ENCODE measurements at places on chromosomes 1 and 21. TPM values are rescaled to one million over a fixed set of nuclear protein-coding genes. Genes with fewer than 3 reads are reported as not detected.

Gene MATN1
- 1.1 TPM for polyA plus RNA-seq

Gene SERINC2
- polyA plus RNA-seq = 35.3 TPM

Gene EPHX1
- 25.9 TPM for polyA plus RNA-seq

Gene C4BPA
- polyA plus RNA-seq = 0.47 TPM

GRCh38 chr1:229086686-229087085 is 184.2 kb upstream of the RAB4A start:
- DNase-seq = no peak

- DNase-seq = no peak
Observed at GRCh38 chr1:198113342-198113750, 43.5 kb upstream of the NEK7 start.

GRCh38 chr1:11581445-11581991 is 72.7 kb downstream of the FBXO2 start:
- no peak for DNase-seq

DNA sequence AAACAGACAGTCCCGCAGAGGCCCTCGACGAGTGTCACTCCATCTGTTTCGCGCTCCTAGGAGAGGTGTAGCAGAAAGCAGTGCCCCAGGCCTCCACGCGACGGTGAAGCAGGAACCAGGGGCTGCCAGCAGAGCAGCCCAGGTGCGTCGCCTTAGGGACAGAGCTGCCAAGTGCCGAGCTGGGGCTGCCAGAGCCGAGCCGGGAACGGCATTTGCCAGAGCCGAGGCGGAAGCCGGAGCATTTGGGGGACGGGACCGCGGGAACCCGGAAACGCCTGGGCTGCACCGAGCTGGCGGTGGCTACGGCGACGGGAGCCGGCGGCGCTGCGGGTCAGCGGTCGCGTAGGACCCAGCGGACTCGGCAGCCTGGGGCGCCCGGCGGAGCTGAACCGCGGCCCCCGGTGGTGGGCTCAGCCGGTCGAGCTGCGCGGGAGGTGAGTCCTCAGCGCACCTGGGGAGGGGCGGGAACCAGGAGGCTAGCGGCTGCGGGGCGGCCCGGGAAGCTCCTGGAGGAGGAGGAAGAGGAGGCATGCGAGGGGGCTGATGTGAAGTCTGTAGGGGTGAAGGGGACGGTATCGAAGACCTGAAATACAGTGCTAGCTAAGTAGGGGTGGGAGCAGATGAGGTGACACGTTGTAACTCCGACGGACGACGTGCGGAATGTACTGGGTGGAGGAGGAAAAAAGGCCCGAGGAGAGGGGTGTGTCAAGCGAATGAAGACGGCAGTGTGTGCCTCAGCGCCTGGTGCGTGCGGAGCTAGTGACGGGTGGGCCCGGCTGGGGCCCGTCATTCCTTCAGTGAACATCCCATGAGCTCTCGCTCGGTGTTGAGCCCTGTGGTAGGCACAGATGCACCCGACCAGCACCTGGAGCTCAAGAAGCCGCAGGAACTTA is at the start of gene SLC35A3:
SLC35A3 (plus strand) TSS at position 268 of the 893 bp plus-strand sequence. CDS start 23,559 bp downstream, outside the sequence.
- no peak for DNase-seq

DNA sequence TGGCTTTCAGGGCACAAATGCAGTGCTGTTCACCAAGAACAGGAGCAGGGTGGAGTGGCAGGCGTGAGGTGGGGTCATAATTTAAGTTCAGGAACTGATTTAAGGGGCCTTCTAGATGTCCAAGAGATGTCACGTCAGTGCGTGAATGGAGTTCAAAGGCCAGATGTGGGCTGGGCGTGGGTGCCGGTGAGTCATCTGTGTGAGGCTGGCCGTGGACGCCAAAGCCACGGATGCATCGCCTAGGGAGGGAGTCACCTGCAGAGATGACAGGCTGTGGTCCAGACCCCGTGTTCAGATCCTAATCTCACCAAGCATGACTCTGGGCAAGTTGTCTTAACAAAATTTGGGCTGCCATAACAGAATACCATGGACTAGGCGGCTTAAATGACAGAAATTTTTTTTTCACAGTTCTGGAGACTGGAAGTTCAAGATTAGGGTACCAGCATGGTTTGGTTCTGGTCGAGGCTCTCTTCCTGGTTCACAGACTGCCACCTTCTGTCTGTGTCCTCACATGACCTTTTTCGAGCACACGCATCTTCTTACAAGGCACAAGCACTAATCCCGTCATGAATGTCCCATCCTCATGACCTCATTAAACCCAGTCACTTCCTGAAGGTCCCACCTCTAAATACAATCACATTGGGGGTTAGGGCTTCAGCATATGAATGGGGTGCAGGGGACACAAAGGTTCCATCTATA is 109.6 kb downstream of the PRDM2 start:
- no peak for DNase-seq

DNA sequence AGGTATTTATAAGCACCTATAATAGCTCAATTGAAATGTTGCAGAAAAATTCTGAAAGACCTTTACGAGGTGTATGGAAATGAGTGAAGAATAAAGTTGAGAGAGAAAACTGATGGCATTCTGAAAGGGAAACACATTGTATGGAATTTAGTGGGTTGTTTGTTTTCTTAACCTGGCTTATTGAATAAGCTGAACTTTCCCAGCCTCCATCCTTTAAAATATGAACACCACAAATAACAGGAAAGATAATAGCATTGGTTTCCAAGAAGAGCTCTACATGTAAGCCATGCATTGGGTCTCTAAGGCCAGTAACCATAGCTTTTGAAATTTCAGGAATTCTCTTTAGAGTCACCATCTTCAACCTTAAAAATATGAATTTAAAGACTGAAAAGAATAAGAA is 709.0 kb downstream of the USP25 start:
- no peak for DNase-seq

GRCh38 chr1:8670371-8670818 is 147.0 kb downstream of the RERE start:
- no peak for DNase-seq

- no peak for DNase-seq
Observed at GRCh38 chr1:35590476-35591040, 17.4 kb downstream of the TFAP2E start.

GRCh38 chr1:2179283-2180013 is 15.1 kb downstream of the FAAP20 start:
- DNase-seq = no peak

GRCh38 chr1:227273557-227273956 is 44.7 kb downstream of the CDC42BPA start:
- DNase-seq = no peak

- no peak for DNase-seq
Observed at GRCh38 chr1:177790566-177790965, 179.3 kb downstream of the SEC16B start.

- no peak for DNase-seq
Observed at GRCh38 chr1:223363856-223364684, at the start of gene SUSD4. Gene SUSD4, minus strand, starts transcription at chr1:223364176. Its CDS starts 751 bp downstream, at chr1:223363425.

DNA sequence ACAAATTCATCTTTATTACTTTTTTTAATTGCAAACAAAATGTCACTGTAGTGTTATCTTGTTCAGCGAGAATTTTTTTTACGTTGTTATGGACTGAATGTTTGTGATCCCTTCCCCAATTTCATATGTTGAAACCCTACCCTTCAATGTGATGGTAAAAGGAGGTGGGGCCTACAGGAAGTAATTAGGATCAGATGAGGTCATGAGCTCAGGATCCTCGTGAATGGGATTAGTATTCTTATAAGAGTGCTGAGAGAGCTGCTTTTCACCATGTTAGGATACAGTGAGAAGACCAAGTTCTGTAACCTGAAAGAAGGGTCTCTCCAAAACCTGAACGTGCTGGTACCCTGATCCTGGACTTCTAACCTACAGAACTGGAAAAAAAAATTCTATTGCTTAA is 646.0 kb upstream of the TMPRSS15 start:
- DNase-seq = no peak

- no peak for DNase-seq
Observed at GRCh38 chr1:167893798-167894197, 20.1 kb downstream of the ADCY10 start.

DNA sequence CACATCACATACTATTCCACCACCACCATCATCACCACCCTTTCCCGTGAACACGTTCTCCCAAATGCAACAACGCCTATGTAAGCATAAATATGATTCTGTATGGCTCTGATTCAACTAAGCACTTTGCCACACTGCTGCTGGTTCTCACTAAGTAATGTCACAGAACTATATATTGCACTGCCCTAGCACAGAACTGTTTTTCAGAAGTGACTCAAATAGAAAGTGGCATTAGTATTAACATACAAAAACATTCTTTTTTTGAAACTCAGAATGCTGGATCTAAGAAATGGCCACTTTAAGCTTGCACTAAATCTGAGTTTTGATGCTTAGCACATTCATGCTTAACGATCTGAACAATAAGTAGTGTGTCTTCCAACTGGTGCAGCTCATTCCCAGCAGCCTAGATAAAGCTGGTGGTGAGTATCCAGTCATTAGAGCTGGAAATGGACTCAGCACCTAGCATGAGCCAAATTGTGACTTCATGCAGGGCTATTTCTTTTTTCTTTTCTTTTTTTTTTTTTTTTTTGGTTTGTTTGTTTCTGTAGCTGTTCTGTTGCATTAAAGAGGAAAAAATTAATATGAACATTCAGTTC is 46.2 kb upstream of the ZC3H11B start:
- DNase-seq = no peak

Data from forelimb muscle (tissue), 1 donor.